Stimulated activated CD4-positive, alpha-beta T cell treated with anti-CD3 and anti-CD28 coated beads, TNF-alpha, amount 100 ng/mL, for 1 hour (primary cell): ENCODE measurements at places on chromosomes 16 and 17.

GRCh38 chr16:23929856-23930255 is 94.1 kb downstream of the PRKCB start:
- no peak for DNase-seq

GRCh38 chr16:63981639-63982038 is 1140.2 kb downstream of the CDH11 start:
- no peak for DNase-seq

DNA sequence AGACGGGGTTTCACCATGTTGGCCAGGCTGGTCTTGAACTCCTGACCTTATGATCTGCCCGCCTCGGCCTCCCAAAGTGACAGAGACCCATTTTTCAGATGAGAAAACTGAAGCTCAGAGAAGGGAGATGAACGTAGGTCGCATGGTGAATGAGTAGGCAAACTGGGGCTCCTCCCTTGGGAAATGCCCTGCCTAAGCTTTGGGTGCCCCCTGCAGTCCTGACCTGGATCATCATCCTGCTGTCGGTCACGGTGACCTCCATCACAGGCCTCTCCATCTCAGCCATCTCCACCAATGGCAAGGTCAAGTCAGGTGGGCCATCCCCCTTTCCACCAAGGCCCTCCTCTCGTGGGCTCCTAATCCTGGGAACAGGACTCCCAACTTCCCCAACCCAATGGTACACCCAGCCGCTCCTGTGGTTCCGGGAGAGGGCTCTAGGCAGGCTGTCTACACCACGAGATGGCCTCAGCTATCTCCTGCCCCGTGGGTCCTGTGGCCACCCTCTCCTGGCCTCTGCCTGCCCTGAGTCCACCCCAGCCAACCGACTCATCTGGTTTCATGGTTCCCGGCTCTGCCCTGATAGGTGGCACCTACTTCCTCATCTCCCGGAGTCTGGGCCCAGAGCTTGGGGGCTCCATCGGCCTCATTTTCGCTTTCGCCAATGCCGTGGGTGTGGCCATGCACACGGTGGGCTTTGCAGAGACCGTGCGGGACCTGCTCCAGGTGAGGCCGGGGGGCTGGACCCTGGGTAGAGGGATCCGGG is 4.7 kb downstream of the SLC12A3 start:
- DNase-seq = no peak

DNA sequence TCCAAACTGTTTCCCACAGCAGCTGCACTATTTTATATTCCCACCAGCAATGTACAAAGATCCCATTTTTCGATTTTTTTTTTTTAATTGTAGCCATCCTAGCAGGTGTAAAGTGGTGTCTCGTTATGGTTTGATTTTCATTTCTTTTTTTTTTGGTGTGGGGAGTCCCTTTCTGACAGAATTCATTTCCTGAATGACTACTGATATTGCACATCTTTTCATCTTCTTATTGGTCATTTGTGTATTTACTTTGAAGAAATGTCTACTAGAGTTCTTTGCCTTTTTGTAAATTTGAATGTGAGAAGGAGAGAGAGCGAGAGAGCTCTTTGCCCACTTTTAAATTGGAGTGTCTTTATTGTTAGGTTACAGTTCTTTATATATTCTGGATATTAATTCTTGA is 14.0 kb downstream of the CYB5B start:
- DNase-seq = no peak

GRCh38 chr16:30761427-30761927 is 385 bp downstream of the CFAP119 start:
- DNase-seq = no peak
